ENCODE measurements at places on chromosomes 3 and 15.
A peak's percentile ranks its signal among the peaks of the same experiment; 100 is the strongest.

- peak; percentile 58 for DNase-seq
Measured at GRCh38 chr3:57078344-57078634, 17.8 kb downstream of the SPATA12 start.

GRCh38 chr15:29672923-29673809, 149.1 kb downstream of the TJP1 start:
- no peak for DNase-seq

GRCh38 chr15:34043813-34044212, 4.8 kb upstream of the AVEN start:
- DNase-seq, result no peak

DNA sequence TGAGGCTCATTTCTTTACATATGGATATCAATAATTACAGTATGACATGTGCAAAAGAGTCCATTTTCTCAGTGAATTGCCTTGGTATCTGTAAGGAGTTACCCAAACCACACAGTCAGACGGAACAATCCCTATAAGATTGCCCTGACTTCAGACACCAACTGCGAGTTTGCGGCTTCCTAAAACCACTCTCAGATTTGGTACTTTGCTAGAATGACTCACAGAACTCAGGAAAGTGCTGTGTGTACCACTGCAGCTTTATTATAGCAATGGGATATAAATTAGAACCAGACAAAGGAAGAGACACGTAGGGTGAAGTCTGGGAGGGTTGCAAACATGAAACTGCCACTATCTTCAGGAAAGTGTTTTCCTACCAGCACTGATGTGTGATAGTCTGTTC, 45.8 kb upstream of the ATP13A3 start:
- peak; percentile 58 for DNase-seq

DNA sequence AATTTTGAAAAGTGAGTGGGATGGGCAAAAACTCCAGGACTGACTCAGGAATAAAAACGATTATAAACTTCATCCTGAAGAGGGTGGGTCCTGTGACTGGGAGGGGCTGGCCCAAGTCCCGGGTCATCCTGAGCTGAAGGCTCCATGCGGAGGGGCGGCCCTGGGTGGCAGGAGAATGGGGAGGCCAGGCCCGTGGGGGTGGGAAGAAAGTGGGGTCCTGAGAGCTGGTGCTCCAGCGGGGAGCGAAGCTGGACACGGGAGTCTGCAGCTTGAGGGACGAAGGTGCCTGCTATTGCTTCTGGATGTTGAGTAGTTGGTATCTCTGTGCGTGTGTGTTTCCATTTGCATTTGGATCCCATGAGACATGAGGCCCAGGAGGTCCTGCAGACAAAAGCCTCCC, 4.7 kb upstream of the OCA2 start:
- no peak for DNase-seq

GRCh38 chr3:117853923-117854668, 1144.5 kb downstream of the TUSC7 start:
- DNase-seq, result peak; percentile 35

DNA sequence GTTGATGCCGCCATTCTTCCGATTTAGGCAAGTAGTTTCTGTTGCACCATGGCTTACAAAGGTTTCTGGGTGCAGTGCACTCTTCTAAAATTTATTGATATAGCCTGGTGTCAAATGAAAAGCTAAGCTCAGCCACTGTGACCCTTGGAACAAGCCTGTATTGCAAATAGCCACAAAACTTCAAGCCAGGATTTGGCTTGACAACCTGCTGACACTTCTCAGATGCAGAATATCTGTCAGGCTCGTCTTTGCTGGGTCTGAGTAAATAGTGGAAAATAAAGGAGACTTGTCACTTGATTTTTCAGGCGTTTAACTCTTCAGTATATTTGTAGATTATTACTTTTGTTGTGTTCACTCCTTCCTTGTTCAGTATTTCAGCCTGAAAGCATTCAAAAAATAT, 871.8 kb downstream of the OTOL1 start:
- DNase-seq, result no peak

- no peak for DNase-seq
Measured at GRCh38 chr3:16322189-16322588, 57.2 kb downstream of the OXNAD1 start.

DNA sequence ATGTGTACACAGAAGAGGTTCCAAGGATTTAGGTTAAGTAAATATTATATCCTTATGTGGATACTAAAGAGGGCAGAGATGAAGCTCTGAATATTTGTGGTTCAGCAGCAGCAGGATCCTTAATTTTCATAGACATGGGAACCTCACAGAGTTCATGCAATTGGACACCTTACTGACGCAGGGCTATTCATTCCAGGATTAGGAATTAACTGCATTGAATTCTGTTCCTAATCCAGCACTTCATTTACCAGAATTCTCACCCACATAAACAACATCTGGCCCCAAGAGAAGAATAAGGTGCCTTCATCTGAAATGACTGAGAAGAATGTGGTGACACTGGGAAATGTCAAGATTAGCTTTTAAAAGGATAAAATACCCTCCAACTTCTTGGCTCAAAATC, 62.4 kb downstream of the ADAMTS9 start:
- no peak for DNase-seq

GRCh38 chr15:32869776-32870175, 152.0 kb downstream of the GREM1 start:
- DNase-seq, result no peak

GRCh38 chr3:25380222-25380739, 47.8 kb upstream of the RARB start:
- peak; percentile 5 for DNase-seq

DNA sequence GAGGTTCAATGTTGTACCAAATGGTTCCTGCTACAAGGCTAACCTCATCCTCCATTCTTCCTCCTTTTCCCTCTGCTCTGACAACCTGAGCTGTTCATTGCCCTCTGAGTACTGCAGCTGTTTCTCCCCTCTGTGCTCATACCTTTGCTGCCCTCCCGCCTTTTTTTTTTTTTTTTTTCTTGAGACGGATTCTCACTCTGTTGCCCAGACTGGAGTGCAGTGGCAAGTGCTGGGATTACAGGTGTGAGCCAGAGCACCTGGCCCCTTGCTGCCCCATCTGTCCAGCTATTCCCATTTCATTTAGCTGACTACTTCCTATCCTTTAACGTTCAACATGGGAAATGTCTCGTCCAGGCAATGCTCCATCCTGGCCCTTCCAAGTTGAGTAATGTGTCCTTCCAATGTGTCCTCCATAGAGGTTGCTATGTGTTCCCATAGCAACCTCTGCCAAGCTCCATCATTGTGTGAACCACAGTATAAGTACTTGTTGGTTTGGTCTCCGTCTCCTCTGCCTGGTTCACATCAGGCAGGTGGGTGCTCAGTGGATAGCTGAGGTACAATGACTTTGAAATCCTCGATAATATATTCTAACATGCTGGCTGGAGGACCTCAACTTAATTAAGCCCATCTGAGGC, 179.9 kb upstream of the ANKRD28 start:
- no peak for DNase-seq

GRCh38 chr3:129777806-129778205, 115.7 kb downstream of the TMCC1 start:
- DNase-seq, result no peak

GRCh38 chr15:38324939-38325647, 72.5 kb downstream of the SPRED1 start:
- no peak for DNase-seq

DNA sequence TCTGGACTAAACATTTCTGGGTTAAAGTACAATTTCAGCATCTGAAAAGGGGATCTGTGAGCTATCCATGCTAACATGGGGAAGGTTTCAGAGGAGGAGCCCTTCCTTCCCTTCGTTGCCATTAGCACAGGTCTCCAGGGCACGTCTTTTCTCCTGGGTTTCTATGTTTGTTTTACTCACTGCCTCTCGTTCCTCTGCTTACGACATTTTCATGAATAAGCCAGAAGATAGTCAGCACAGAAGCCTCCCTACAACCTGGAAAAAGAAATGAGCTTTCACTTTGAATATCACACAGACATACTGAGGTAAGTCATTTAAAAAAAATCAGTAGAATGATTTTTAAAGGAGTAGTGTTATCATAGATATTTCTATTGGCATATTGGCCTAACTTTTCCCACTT, 117.2 kb upstream of the KCNMB2 start:
- DNase-seq, result no peak

DNA sequence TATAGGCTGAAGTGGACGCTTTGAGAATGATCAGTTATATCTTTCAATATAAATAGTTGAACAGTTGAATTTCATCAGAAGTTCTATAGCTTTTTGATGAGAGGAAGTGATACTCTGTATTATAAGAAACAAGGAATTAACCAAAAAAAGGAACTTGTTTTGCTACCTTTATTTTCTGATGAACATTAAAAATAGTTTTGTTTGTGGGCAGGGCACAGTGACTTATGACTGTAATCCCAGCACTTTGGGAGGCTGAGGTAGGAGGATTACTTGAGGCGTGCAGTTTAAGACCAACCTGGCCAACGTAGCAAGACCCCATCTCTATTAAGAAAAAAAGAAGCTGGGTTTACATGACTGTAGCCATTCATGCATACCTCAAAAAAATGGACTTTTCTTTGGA, 16.7 kb downstream of the BLOC1S6 start:
- DNase-seq, result no peak

DNA sequence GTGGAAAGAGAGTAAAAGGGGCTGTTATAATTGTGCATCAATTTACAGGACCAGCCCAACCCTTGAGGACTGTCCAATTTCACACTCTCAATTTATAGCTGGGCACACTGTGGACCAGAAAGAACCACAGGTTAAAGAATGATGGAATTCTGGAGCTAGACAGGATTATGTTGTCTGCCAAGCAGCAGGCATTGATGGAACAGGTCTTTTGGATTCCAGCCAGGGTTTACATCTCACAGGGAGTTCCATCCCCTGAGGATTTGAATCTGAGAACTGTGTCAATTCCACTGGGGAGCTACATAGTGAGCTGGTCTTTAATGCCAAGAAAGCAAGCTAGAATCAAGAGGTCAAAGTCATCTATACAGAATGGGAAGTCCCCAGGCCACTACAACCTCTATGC, 389.5 kb upstream of the WNT5A start:
- no peak for DNase-seq

GRCh38 chr3:116849261-116849688, 139.7 kb downstream of the TUSC7 start:
- no peak for DNase-seq

DNA sequence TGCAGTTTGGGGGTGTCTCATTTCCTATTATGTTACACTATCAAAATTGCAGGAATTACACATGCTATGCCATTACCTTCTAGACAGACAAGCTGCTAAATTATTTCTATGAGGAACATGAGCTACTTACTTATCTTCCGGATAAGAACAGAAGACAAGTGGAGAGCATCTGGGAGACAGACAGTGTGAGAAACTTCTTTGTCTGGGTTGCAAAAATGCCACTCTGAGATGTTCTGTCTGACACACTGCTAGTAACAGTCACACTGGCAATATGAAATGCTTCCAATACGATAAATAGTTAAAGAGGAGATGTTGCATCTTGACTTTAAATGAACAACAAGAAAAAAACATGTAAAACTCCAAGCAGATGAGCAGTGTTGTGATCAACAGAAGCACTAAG, 40.1 kb downstream of the LSAMP start:
- no peak for DNase-seq

DNA sequence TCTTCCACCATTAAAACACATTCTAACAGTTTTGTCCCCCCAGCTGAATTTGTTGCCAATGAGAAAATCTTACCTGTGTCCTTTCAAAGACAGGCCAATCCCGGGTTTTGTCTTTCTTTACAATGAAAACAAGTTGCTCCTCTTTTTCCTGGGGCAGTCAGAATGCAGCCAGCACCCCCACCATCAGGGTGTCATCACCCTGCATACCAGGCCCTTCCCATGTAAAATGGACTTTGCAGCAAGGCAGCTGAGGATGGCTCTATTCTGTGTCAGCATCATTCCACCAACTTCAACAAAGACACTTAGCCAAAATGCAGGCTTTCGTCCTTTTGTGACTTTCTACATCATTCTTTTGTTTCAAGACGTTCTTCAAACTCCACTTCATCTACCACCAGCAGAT, 490.9 kb downstream of the OCA2 start:
- no peak for DNase-seq

DNA sequence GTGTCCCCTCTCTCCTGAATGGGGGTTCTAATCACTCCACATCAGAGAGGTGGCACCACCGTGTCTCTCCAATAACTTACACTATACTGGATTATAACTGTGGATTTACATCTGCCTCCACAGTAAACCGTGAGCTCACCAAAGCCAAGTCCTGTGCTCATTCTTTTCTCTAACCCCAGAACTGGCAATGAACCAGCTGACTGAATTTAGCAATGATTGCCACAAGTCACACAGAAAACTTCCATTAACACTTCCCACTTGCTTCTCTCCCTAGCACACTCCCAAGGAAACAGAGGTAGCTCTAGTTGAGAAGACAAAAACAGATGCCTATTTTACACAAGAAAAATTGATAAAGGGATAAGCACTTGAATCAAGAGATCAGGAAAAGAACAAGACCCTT, 361.3 kb downstream of the ULK4 start:
- DNase-seq, result peak; percentile 48

- no peak for DNase-seq
Measured at GRCh38 chr3:139309880-139310279, 33.9 kb upstream of the MRPS22 start.

Measured in fibroblast of skin of abdomen (primary cell).